ENCODE measurements at places on chromosomes 1 and 21.

GRCh38 chr21:21688889-21689288 is 690.7 kb downstream of the NCAM2 start:
- no peak for DNase-seq

DNA sequence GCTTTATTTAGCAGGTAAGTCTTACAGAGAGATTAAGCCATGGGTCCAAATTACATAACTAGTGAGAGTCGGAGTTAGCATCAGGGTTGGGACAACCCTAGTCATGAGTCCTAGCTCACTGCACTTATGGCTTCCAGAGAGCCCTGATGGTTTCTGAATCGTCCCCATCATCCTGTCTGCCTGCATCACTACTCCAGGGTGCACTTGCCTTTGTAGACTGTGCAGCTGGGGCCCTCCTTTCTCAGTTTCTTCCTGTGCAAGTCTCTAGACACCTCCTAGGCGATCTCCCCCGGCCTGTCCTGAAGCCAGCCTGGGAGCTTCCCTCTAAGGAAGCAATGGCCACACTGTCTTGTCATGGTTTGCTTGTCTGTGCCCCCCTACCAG is 37.1 kb downstream of the KIAA0040 start:
- no peak for DNase-seq

- no peak for DNase-seq
Measured at GRCh38 chr1:169623132-169623926, 6.6 kb downstream of the SELP start.

GRCh38 chr1:62288224-62288623 is 31.0 kb downstream of the KANK4 start:
- DNase-seq: no peak

- no peak for DNase-seq
Measured at GRCh38 chr21:41834252-41834925, 44.8 kb downstream of the PRDM15 start.

DNA sequence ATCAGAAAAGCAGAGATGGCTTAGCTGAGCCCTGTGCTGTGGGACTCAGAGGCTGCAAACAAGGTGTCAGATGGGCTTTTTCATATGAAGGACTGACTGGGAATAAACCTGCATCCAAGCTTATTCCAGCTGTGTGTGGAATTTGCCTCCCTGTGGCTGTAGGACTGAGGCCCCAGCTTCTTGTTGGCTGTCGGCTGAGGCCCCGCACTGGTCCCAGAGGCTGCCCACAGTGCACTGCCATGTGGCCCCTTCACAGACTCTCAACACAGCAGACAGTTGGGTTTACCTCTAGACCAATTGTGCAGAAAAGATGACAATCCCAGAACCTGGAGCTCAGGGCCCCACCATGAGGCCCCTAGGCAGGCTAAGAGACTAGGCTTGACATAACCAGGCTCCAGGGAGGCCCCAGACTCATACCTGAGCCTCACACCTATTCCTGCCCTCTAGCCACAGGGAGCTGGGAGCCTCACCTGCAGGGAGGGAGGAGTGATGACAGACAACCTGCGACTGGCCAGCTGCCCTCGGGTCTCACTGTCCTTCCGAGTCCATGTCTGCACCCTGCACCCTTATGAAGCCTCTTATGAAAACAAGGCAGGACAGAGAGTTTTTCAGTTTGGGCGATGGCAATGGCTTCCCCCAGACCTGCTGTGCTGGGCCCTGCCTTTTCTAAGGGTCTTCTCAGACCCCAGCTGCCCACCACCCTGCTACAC is 615.5 kb downstream of the NPHP4 start:
- DNase-seq: no peak

DNA sequence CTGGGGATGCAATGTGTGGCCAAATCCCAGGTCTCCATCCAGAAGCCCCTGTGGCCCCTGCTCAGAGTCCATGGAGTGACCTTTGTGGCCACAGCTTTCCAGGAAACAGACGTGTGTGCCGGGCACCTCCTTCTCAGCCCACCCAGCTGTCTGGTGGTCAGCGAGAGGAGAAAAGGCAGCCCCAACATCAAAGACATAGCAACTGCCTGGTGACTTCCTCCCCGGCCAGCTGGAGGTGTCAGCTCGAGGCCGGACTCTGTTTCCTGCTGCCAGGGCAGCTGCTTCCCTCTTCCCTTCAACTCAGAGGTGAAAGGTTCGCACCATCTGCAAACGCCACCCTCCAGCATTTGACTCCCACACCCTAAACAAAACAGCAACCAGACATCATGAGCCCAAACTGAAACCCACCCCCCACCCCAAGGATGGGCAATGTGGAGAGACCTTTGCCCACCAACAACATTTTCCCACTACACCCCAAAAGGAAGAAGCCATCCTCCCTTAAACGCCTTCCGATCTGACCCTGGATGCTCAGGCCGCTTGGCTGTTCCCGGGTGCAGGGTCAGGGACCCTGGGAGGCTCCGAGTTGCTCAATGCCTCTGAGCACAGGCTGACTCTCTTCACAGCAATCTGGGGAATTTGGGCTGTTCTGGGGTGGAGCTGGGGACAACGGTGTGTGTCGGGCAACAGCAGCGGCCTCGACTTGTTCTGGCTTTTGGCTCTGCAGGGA is 162.3 kb downstream of the PSMG1 start:
- no peak for DNase-seq

DNA sequence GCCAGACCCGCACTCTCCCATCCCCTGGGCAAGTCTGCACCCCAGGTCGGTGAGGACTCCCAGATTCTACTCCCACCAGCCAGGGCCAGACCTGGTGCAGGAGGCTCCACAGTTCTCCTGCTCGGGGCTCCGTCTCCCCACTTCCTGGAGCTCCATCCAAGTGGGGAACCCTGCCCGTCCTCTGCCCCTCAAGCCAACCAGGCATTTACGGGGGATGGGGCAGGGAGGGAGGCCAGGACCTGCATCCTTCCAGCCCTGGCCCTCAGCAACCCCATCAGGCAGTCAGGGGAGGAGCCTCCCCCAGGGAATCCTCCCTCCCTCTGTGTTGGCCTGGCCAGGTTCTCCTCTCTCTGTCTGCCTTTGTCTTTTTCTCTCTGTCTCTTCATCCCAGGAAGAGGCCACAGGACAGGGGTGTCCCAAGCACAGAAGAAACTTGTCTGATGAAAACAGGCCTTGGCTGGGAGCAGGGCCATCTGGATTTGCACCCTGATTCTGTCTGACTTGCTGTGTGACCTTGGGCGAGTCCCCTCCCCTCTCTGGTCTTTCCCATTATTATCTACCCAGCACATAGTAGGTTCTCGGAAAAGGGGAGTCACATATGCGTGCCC is 18.5 kb upstream of the EPHA2 start:
- DNase-seq: no peak

- no peak for DNase-seq
Measured at GRCh38 chr1:8663915-8664329, 153.5 kb downstream of the RERE start.

DNA sequence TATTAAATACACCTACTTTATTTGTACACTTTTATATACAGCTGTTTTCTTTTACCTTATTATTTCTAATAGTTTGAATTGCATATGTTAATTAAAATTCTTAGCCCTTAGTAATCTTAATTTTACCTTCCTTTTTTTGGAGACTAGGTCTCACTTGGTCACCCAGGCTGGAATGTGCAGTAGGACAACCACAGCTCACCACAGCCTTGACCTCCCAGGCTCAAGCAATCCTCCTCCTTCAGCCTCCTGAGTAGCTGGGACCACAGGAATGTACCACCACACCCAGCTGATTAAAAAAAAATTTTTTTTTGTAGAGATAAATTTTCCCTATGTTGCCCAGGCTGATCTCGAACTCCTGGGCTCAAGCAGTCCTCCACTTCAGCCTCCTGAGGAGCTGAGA is 15.0 kb upstream of the SDC3 start:
- no peak for DNase-seq

GRCh38 chr1:41695118-41695745 is 210.7 kb upstream of the EDN2 start:
- no peak for DNase-seq

DNA sequence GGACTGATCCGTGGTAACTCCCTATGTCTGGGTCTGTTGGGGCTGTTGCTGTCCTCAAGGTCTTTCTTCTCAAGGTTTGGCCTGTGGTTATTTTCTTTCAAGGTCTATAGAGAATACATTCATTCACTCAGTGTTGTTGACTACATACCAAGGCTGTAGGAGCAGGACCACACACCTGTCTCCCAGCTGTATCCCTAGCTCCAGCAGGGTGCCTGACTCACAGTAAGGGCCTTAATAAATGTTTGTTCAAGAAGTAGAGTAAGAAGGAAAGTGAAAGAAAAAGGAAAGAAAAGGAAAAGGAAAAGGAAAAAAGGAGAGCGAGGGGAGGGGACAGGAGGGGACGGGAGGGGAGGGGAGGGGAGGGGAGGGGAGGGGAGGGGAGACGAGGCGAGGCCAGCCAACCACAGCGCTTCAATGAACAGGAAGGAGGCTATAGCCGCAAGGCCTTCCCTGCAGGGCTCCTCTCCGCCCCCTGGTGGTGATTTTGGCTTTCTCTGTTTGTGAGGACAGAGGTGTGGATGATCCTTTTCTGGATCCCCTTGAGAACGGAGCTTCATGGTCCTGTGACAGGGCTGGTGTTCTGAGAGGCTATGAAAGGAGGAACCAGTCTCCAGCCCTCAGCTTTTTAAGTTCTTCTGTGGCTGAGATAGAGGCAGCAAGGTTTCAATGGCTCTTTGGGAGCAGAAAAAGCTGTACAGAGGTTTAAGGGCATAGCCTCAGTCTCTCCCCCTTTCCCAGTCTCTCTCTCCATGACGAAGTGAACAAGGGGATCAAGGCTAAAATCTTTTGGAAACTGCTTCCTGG is 30.6 kb upstream of the LCE5A start:
- peak; percentile 47 for DNase-seq

DNA sequence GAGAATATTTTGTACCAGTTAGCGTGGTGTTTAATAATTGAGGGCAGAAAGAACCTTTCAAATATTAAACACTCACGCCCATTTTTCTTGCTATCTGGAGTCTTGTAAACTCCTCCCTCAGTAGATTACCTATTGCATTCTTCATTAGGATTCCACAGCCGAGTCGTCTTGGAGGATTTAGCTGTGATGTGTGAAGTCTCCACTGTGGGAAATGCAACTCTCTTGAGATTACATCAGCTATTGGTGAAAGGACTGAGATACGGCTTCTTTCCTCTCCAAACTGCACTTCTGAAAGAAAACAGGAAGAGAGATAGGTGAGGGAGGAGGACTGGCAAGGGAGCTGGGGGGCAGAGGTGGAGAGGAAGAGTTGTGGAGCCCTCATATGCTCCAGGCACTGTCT is 36.1 kb downstream of the ACTA1 start:
- no peak for DNase-seq

- DNase-seq: no peak
Measured at GRCh38 chr21:36783612-36784374, 84.9 kb downstream of the SIM2 start.

DNA sequence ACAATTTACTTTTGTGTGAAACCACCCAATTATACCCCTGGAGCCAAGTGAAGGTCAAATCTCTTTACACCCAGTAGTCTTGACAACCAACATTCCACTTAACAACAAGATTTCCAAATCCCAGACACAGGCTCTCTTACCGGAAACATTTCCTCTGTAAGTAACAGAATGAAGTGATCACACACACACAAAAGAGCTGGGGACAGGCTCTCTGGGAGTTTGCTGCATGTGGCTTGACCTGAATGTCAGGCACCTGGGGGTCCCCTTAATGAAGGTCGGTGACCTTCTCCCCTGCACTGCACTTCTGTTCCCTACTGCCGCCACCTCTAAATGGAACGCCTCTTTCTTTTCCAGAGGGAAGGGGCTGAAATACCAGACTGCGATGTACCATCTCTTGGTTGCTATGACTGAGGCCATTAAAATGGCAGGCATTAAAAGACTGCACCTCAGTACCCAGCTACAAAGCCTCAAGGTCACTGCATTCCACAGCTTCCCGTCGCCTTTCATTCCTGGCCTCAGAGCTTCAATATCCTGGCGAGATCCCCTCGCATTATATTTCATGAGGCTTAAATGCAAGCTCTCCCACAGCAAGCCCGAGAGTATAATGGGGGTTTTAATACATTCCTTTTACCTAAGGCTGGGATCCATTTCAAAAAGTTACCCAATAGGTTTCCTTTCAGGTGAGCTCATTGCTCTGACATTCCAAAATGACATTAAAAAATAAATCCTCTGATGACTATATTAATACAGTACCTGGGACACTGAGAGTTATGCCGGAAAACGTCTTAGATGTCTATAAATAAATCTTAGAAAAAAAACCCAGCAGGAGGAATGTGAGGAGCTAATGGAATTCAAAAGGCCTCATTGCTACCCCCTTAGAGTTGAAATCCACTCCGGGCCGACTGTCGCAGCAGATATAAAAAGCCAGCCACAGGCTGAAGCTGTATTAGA is 90.9 kb upstream of the DIRAS3 start:
- no peak for DNase-seq

GRCh38 chr1:210828996-210829596 is 304.9 kb downstream of the KCNH1 start:
- no peak for DNase-seq

DNA sequence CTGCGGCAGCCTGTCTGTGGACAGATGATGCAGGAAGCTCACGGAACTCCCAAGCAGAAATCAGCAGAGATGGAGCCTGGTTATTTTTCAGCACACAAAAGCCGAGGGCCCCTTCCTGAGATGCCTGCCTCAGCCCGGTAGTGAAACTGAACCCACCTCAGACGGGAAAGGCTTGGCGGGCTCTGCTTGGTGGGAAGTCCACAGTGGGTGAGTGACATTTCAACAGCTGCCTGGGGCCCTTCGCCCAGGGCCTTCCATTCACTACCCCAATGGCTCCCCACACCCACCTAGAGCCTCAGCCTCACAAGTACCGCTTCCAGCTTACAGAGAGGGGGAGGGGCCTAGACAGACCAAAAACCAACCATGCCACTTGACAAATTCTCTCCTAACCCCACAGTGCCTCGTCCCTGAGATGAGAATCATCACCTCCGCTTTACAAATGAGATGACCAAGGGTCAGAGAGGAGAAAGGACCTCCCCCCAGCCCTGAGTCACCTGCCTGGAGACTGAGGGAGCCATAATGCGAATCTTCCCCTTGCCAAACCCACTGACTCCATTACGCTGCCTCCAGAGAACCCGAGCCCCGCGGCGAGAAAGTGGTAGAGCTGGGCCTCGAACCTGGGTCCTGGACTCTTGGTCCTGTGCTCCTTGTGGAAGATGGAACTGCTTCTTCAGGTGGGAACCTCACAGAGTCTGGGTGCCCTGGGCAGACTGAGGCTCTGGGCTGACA is 3.4 kb upstream of the ECE1 start:
- peak; percentile 87 for DNase-seq

DNA sequence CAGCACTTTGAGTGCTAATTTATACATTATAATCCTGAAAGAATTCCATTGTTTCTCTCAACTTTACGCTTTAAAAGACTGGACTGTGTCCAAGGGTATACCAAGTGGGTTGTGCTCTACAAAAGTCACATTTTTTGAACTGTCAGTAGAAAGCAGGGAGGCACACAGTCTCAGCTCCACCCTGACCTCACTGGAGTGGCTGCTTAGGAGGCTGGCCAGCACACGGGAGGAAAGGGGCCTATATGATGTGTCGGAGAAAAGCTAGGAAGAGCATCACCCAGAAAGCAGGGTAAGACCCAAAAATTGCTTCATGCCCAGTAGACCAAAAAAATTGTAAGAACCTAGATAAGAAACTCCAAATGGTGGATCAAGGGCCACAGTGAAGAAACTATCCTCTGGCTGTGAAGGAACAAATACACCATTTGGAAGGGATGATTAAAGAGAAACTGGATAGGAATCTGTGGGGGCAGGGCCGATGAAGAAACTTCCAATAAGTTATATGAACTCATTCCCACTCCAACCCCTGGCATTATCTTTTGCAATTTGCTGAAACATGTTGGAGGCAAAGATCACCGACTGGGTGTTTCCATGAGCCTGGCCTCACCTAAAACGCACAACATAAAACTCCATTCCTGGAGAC is 1.9 kb downstream of the S100A10 start:
- no peak for DNase-seq
